Fibroblast of skin of right quadriceps (primary cell): ENCODE measurements at places on chromosomes 5 and 9.

DNA sequence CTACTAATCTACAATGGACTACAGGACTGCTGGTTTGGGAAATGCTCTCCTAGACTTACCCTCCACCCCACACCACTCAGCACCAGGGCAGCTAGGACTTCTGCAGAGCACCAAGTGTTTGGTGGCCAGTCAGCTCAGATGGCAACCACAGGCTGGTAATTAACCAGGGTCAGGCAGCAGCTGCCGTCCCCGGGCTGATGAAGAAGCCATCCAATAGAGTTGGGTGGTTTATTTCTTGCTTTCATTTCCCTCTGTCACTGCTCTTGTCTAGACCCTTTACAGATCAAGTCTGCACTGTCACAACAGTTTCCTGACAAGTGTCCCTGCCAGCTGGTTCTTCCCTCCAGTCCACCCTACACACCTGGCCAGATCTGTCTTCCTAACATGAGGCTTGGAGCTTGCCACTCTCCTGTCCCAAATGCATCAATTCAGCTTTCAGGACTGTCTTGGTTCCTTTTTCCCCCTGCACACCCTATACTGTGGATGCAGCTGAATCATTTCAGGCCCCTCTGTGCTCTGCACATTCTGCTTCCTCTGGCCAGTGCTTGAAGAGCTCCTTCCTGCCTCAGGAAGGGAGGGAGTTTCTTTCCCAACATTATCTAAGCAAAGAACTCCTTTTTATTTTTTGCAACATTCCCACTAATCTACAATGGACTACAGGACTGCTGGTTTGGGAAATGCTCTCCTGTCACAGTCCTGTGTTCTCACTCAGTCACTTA lies 30.2 kb upstream of the HSPA9 start:
- DNase-seq: no peak

DNA sequence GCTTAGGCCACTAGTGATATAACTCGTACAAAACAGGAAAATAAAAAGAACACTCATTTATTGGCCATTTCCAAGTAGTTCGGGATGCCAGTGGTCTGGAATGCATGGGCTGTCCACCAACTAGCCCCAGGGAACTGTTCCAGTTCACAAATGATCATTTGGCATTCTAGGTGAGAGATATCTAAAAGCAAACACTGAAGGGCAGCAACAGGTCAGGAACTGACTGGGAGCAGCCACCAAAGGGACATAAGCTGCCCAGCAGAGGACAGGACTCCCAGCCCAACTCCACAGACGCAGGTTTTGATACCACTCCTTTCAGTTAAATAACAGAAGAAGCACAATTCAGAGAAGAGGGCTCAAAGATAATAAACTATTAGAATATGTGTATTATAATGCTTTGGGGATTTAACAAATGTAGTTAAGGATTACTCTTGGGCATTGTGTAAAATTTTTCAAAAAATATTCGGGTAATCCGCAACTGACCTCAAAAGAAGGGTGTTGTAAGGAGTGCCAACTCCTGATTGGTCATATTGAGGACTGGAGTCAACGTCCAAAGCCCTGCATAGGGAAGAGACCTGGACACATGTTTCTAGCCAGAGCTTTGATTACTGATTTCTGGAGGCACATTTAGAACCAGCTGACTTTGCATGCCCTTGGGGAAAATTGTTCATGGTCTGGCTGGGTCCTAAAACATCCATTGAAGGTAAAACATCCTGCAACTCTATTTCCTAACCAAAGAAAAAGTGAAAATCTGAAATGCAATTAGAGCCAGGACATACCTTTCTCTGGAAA lies 320.0 kb downstream of the DNAH5 start:
- no peak for DNase-seq

GRCh38 chr5:73908846-73909245 lies 282.9 kb downstream of the ARHGEF28 start:
- DNase-seq: no peak

DNA sequence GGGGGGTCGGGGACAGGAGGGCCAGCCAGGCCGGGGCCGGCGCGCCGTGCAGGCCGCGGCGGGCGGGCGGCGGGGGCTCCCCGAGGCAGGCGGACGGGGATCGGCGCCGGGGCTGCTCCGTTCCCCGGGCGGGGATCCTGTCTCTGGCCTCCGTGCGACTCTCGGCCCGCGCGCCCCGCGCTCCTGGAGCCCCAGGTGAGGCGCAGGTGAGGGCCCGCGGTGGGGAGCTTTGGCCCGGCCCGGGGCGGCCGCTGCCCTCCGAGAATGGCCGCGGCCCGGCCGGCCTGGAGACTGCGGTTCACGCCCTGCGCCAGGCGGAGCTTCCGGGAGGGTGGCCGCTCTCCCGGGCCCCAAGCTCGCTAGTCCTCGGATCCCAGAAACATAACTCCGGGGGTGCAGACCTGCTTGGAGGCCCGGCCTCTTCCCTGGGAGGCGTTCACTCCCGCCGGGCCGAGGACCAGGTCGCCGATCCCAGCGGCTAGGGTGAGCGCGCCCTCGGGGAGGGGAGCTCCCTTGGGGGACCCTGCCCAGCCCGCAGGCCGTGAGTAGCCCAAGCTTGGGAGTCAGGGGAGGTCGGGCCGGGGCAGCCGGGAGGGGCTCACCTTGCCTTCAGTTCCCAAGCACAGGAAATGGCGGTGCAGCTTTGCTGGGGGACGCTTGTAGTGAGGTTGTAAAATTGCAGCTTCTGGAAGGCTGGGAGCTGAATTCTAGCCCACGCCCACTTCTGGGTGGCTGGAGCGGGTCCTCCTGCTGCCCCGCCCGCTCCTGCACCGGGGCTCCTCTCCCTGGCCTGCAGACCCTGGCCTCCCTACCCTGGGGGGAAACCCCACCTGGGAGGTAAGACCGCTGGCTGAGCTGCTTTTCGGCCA lies 723 bp downstream of the PPP1R26 start:
- DNase-seq: peak; percentile 24

DNA sequence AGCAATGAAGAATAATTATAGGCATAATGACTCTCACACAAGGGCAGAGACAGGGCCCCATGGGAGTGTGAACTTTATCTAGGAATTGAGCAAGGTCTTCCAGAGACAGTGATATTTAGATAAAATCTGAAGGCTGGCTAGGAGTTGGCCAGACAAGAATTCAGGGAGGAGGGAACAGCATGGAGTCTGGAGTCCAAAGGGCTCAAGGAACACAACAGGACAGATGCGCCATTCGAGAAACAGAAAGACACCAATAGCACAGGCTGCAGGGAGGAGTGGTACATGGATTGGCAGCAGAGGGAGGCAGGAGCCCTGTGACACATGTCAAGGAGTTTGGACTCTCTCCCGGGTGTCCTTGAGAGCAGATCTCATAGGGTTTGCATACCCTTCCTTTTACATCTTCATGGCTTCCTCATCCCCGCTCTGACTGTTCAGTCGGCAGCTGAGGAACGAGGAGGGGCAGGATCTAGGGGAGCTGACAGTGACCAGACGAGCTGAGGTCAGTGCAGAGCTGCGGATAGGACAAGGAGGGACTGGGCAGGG lies 64.0 kb upstream of the XPA start:
- no peak for DNase-seq

DNA sequence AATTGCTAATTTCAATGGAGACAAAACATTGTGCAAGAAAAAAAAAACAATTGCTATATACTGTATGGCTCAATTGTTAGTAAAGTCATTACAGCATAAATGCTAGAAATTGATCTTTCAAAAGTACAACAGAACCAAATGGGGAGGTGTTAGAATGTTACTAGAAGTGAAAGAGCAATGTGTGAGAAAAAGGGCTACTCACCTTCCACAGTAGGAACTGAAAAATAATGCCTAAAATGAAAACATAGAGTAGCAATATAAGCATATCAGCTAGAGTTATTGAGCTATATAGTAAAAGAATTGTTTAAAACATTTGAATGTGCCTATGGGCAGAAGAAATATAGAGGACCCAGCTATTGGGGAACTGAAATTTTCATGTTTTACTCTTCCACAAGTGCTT lies 10.9 kb upstream of the RXFP3 start:
- no peak for DNase-seq

GRCh38 chr9:21681641-21682040 lies 120.8 kb upstream of the MTAP start:
- peak; percentile 96 for DNase-seq

DNA sequence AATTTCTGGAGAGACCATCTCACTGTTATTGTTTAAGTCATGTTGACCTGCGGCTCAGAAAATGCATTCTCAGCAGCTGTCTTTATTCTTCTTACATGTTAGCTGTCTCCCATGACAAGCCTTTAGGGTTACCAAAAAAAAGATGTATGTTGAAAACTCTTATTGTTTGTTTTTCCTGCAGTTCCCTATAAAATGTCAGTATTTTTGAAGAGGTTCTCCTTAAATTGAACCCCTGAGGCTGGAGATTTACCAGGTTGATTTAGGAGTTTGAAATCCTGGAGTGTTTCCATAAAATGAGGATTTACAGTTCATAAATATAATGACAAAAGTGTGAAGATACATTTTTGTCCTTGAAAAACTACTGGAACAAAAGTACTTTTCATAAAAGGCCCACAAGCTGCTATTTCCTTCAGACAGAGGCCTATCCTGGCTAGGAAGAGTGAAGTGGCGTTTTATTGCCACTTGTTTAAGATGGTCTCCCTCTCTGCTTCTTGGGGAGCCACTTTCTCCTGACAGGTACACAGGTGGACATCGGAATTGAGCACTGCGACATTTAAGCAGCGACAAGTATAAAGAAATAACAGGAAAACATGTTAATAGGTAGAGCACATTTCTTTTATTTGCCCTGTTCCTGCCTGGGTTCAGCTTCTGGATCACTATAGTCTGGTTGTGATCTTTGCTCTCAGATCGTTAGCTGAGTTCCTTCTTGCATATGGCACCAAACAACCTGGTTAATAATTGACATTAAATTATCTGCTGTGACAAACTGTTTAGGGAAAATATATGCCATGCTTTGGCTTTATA lies 344.8 kb upstream of the RPS23 start:
- no peak for DNase-seq

DNA sequence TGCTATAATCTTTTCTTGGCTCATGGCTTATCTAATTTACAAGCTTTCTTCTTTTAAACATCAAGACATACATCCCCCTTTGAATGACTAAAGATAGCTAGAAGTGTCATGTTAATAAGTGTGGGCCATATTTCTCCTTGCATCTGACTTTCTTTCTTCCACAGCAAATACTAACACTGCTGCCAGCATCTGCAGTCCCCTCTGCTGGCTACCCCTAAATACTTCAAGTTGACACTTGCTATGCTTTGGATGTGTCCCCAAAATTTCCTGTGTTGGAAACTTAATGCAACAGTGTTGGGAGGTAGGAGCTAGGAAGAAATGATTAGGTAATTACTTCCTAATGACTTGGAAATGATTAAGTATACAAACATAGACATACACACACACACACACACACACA lies 459.0 kb upstream of the ST8SIA4 start:
- DNase-seq: no peak

GRCh38 chr5:172584638-172585037 lies 56.4 kb upstream of the NEURL1B start:
- DNase-seq: no peak

- no peak for DNase-seq
Observed at GRCh38 chr9:21119093-21119770, 22.4 kb downstream of the IFNW1 start.

- no peak for DNase-seq
Observed at GRCh38 chr5:132767150-132767549, 9.9 kb downstream of the SEPTIN8 start.

DNA sequence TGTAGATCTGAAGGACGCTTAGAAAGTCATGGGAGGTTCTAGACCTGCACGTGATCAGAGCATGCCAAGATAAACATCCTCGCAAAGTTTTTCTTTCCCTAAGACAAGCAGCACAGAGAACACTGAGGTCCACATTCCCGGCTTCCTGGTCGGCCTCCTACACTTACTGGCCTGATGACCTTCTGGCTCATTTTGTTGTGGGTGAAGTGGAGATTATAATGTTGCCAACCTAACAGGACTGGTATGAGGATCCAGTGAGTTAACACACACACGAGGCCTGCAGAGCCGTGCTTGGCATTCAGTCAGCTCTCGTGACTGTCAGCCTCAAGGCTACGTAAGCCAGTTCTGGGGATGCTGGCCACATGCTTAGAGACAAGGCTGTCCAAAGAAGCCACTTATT lies 186.0 kb downstream of the TENT4A start:
- DNase-seq: no peak

GRCh38 chr5:139495638-139496435 lies 13.3 kb upstream of the STING1 start:
- peak; percentile 66 for DNase-seq

DNA sequence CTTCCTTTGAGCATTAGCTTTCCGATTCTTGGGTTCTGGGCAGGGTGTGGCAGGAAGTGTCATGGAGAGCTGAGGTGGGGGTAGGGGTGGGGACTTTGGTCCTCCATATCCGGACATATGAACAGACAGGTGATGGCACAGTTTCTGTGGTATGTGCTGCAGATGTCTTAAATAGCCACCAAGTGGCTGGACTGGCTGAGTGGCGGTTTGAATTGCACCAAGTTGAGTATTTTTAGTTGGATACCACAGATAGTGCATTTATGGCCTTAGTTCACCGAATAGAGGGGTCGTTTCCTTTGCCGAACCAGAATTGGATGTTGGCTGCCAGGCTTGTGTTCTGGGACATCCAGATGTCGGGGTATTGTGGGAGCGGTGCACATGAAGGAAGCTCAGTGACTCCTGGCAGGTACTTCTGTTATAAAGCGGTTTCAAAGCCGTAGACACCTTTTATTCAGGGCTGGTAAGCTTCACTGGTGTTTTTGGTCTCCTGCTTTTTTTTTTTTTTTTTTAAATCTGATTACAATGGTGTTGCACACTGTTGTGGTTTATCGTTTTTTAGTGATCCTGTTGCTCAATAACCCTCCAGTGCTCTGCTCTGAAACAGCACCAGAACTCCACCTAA lies 15.1 kb upstream of the TNFAIP8 start:
- DNase-seq: no peak

- DNase-seq: no peak
Observed at GRCh38 chr5:81405126-81405891, 11.4 kb upstream of the ACOT12 start.

DNA sequence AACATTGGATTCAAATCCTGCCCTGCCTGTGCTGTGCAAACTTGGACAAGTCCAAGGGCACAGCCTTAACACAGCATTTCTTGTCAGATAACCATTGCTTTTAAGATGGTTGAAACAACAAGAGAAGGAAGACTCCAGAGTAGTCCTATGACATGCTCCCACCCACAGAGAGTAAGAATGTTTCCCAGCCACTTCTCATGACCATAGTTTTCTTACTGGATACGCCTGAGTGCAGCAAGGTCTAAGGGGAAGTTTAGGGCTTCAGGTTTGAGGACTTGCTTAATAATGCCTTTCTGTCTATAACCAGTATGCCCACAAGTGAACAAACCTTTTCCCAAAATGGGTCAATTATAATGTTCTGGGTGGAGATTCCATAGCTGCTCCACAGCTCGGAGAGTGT lies 126.4 kb downstream of the SLF1 start:
- no peak for DNase-seq

- DNase-seq: no peak
Observed at GRCh38 chr9:20357037-20357432, 265.3 kb downstream of the MLLT3 start.
